Activated CD4-positive, alpha-beta T cell treated with anti-CD3 and anti-CD28 coated beads for 36 hours (primary cell): ENCODE measurements at places on chromosomes 12 and 14. TPM values are rescaled to one million over a fixed set of nuclear protein-coding genes. Genes with fewer than 3 reads are reported as not detected.

RAD9B gene
- total RNA-seq, result 1.5 TPM

ANP32D gene
- not detected for total RNA-seq

KLRF1 gene
- not detected for total RNA-seq

MYH7 gene
- total RNA-seq, result 0.05 TPM

FAM161B gene
- 1.2 TPM for total RNA-seq

GRCh38 chr12:64086946-64087345, 135.2 kb downstream of the KICS2 start:
- H3K36me3 ChIP-seq, result no peaks in the 10 kb centered on the region
- peaks cover 15% of the 10 kb centered on the region for H3K27me3 ChIP-seq
- no peak for DNase-seq
- H3K27ac ChIP-seq, result no peak overlapping the region

DNA sequence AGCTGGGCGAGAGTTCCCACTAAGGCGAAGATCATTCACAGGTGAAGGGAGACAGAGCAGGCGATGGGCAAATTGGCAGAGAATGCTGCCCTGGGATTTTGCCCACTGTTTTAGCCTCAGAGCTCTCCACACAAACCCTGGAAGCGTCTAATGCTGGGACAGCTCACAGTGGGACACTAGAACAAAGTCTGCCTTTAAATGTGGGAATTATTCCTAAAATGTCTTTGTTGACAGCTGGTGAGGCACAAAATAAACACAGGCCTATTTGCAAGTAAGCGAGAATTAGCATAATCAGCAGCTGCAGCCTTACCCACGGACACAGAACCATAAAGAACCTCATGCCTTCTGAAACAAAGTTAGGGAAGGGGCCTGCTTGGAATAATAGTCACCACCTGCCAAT, 824.5 kb downstream of the AACS start:
- H3K27ac ChIP-seq, result no peak overlapping the region
- H3K4me1 ChIP-seq, result no peaks in the 10 kb centered on the region
- no peaks in the 10 kb centered on the region for H3K36me3 ChIP-seq
- DNase-seq, result no peak

DNA sequence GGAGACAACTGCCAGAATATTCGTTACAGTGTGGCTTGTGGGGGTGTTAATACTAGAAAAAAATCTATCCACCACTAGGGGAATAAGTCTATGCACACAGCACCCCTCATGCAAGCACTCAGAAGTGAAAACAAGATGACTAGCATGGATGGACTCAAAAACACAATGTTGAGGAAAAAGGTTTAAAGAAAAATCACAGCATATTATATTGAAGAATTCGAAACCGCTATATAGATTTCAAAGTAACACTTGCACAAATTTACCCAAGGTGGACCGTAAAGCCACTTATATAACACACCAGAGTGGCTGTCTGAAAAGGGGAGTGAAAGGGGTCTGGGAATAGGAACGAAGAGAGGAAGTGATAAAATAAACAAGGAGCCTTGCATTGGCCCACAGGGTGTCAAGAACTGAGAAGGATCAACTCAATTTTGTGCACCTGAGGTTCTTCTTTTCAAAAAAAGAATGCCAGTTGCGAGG, 544 bp downstream of the ABCD4 start:
- H3K27ac ChIP-seq, result peak overlapping the region; percentile 98
- H3K4me3 ChIP-seq, result peak overlapping the region; percentile 98
- H3K4me1 ChIP-seq, result peaks cover 34% of the 10 kb centered on the region
- no peaks in the 10 kb centered on the region for H3K27me3 ChIP-seq

DNA sequence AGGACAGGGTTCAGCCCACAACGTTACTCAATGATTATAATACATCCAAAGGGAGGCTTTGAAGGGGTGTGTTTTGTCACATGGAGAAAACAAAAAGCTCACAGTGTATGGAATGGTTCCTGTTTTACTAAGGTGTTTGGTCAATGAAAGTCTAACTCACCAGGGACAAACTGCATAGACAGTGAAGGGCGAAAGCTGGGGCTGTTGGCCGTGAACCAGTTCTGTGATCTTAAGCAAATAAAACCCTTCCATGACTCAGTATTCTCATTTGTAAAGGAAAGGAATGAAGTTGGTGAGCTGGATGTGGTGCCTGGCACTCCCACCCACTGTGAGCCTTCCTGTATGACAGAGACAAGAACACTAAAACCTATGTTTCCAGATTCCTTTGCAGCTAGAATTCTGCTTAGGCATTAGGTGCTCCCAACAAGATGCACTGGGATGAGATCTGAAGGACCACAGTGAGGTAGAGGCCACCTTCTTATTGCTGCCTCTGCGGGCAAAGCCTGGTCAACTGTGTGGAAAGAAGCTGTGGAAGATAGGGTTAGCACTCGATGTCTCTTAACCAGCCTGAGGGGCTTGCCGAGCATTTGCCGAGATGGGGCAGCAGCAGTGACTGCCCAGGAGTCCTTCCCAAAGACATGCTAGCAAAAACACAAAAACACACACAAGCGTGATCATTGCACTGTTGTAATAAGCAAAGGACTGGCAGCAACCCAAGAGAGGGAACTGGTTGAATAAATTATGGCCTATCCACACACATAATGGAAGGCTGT, 48.5 kb downstream of the VCPKMT start:
- H3K27ac ChIP-seq, result peak overlapping the region; percentile 64
- H3K27me3 ChIP-seq, result no peaks in the 10 kb centered on the region
- peaks cover 14% of the 10 kb centered on the region for H3K36me3 ChIP-seq
- H3K4me3 ChIP-seq, result no peak overlapping the region
- H3K4me1 ChIP-seq, result peaks cover 87% of the 10 kb centered on the region

DNA sequence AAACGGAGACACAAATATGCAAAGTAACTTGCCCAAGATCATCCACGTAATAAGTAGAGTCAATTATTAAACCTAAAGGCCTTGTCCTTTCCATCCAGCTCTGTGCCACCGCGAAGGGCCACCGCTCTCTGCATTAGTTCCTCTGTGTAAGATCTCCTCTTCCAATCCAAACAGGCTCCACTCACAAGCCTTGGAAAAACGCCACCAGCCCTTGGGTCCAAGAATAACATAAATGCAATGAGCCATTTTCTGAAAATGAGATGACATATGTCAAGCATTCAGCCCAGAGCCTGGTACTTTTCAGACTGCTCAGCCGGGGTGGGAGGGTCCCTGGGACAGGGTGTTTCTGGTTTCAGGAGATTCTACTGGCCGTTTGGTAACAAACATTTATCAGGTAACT, 30.0 kb downstream of the DGLUCY start:
- peaks cover 30% of the 10 kb centered on the region for H3K36me3 ChIP-seq
- H3K27me3 ChIP-seq, result no peaks in the 10 kb centered on the region
- no peak for DNase-seq
- H3K4me1 ChIP-seq, result peaks cover 39% of the 10 kb centered on the region
- H3K27ac ChIP-seq, result no peak overlapping the region

- H3K4me3 ChIP-seq, result no peak overlapping the region
- peaks cover 3% of the 10 kb centered on the region for H3K27me3 ChIP-seq
- H3K4me1 ChIP-seq, result no peaks in the 10 kb centered on the region
- no peak for DNase-seq
- no peaks in the 10 kb centered on the region for H3K36me3 ChIP-seq
Measured at GRCh38 chr12:94841177-94841576, 162.3 kb downstream of the NDUFA12 start.

- peak; percentile 13 for DNase-seq
- no peak overlapping the region for H3K4me3 ChIP-seq
- H3K36me3 ChIP-seq, result no peaks in the 10 kb centered on the region
Measured at GRCh38 chr12:27861428-27862167, 81.6 kb upstream of the MANSC4 start.

DNA sequence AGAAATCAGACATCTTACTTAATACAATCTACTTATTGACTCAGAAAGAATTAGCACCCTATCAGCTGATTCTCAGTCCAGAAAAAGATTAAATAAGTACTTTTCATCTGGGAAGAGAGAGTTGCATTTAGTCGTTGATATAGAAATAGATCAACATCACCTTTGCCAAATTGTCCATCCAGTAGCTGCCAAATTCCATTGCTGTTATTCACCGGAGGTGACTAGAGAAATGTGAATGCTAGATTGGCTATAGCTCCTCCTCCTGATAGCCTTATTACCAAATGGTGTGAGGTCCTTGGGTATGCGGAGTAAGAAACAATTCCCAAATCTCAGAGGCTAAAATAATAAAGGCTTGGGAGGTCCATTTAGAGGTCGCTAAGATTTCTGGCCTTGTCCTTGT, 723.3 kb upstream of the FLRT2 start:
- H3K36me3 ChIP-seq, result no peaks in the 10 kb centered on the region
- no peak for DNase-seq
- H3K27ac ChIP-seq, result no peak overlapping the region
- no peaks in the 10 kb centered on the region for H3K27me3 ChIP-seq
- H3K4me1 ChIP-seq, result no peaks in the 10 kb centered on the region
- no peak overlapping the region for H3K4me3 ChIP-seq

GRCh38 chr14:53571641-53572328, 384.8 kb downstream of the BMP4 start:
- H3K27me3 ChIP-seq, result peaks cover 12% of the 10 kb centered on the region
- H3K4me3 ChIP-seq, result no peak overlapping the region
- no peak for DNase-seq
- H3K4me1 ChIP-seq, result no peaks in the 10 kb centered on the region
- H3K27ac ChIP-seq, result no peak overlapping the region
- no peaks in the 10 kb centered on the region for H3K36me3 ChIP-seq

DNA sequence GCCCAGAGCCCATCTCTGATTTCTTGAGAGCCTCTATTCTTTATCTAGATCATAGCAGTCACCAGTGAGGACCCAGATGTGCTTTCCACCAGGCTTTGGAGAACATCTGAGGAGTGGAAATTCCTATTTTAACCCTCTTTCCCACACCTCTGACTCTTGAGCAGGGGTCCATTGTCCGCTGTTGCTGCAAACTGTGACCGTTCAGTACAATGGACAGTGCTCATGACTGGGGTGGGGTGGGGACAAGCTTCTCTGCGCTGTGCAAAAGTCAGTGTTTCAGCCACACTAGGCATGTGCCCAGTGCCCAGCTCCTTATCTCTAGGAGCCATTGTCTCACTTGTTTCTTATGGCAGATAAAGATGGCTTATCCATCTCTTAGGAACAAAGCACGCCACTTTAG, 16.9 kb upstream of the KRT7 start:
- no peak for DNase-seq
- no peaks in the 10 kb centered on the region for H3K36me3 ChIP-seq
- H3K4me3 ChIP-seq, result no peak overlapping the region

- no peak overlapping the region for H3K27ac ChIP-seq
- H3K4me1 ChIP-seq, result no peaks in the 10 kb centered on the region
- H3K27me3 ChIP-seq, result no peaks in the 10 kb centered on the region
- DNase-seq, result no peak
- no peaks in the 10 kb centered on the region for H3K36me3 ChIP-seq
Measured at GRCh38 chr12:105365231-105365630, 34.7 kb downstream of the C12orf75 start.

DNA sequence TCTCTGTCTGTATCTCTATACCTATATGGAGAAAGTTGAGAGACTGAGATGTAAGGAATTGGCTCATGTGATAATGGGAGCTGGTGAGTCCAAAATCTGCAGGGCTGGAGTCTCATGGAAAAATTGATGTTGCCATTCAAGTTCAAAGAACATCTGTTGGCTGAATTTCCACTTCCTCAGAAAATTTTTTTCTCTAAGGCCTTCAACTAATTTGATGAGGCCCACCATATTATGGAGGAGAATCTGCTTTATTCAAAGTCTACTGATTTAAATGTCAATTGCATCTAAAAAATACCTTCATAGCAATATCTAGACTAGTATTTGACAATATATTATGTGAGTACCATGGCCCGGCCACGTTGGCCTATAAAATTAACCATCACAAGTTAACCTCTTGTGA, 261.4 kb downstream of the VRK1 start:
- H3K4me3 ChIP-seq, result no peak overlapping the region
- H3K36me3 ChIP-seq, result no peaks in the 10 kb centered on the region
- H3K27me3 ChIP-seq, result no peaks in the 10 kb centered on the region
- DNase-seq, result no peak
- H3K27ac ChIP-seq, result no peak overlapping the region
- no peaks in the 10 kb centered on the region for H3K4me1 ChIP-seq

GRCh38 chr12:2325519-2325918, 272.7 kb downstream of the CACNA1C start:
- H3K27ac ChIP-seq, result no peak overlapping the region
- H3K36me3 ChIP-seq, result no peaks in the 10 kb centered on the region
- no peak for DNase-seq
- H3K4me1 ChIP-seq, result no peaks in the 10 kb centered on the region

- no peak overlapping the region for H3K4me3 ChIP-seq
- peaks cover 70% of the 10 kb centered on the region for H3K4me1 ChIP-seq
- no peak for DNase-seq
- peaks cover 69% of the 10 kb centered on the region for H3K36me3 ChIP-seq
Measured at GRCh38 chr12:62296001-62296400, 35.8 kb downstream of the USP15 start.

DNA sequence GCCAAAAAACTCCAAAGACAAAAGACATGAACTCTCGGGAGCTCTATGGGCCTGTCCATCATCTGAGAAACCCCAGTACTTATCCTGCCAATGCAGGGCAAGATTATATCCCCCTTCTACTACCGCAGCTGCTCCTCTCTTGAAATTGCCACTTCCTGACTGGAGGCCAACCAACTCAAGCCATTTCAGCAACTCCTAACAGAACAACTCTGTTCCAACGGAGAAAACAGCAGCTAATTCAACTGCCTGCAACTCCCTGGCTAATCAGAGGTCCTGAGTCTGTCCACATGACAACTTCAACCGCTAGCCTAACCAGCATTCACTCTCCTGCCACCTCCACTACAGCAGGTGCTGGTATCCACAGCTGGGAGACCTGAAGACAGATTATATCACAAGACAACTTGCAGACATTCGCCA, 24.1 kb downstream of the CEP83 start:
- H3K27ac ChIP-seq, result no peak overlapping the region
- DNase-seq, result no peak
- no peak overlapping the region for H3K4me3 ChIP-seq

DNA sequence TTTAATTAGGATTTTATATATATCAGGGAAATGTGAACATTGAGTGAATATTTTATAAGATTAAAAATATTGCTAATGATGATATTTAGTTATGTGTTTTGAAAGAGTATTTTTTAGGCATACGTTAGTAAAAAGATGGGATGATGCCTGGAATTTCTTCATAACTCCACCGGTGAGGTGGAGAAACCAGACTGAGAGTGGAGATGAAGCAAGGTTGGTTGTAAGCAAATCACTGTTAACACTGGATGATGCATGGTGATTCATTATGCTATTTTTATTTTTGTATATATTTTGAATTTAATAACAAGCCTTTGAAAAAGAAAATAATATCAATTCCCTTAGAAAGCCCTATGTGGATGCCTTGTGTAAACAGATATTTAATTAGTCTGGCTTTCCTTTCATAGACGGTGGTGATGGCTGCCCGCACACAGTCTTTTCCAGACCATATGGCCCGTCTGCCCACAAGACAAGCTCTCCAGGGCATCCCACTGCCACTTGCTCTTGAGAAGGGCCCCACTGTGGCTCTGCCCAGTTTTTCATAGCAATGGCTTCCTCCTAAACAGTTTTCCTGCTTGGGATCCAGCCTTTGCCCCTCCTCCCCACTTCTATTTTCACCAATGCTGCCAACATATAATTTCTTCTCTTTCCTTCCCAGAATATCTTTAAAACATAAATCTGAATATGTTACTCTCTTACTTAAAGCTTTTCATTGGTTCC, 95.4 kb downstream of the HELB start:
- no peak overlapping the region for H3K4me3 ChIP-seq
- H3K4me1 ChIP-seq, result peaks cover 15% of the 10 kb centered on the region
- H3K36me3 ChIP-seq, result no peaks in the 10 kb centered on the region
